ENCODE measurements at places on chromosomes 16 and 17.

- DNase-seq = no peak
Measured at GRCh38 chr16:31177136-31177535, 2.8 kb upstream of the FUS start.

DNA sequence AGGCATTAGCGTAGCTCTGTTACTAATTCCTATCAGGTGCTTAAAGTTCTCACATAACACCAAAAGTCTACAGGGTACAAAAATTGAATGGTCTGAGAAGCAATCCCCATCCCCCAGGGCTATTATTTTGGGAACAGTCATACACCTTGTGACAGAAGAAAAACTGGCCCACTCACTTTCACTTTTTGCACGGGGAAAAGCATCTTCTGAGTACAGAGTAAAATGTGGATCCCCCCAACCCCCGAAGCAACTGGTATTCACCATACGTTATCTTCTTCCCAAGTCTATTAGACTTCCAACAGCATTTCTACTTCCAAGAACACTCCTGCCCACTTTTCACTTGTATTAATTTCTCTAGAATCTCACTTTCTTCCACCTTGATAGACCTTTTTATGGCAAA lies 11.8 kb downstream of the GGA3 start:
- DNase-seq = no peak

DNA sequence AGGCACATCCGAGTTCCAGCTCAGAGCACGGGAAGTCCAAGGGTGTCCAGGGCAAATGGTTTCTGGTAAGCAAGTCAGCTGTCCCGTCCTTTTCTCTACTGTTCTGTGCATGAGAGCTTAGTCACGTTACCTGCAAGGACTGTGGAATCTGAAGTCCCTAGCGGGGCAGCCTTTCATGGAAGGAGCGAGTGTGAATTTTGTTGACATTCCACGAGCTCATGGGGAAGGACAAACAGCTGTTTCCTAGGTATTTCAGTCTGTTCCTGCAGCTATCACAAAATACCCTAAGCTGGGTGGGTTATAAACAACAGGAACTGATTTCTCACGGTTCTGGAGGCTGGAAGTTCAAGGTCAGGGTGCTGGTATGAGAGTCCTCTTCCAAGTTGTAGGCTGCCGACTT lies 109.2 kb downstream of the SDR42E1 start:
- DNase-seq = no peak

GRCh38 chr17:57622683-57623433 lies 122.2 kb downstream of the CCDC182 start:
- peak; percentile 72 for DNase-seq

- DNase-seq = no peak
Measured at GRCh38 chr17:49926886-49927285, 42.1 kb upstream of the DLX4 start.

GRCh38 chr17:50209472-50210239 lies 8.2 kb upstream of the COL1A1 start:
- no peak for DNase-seq

- DNase-seq = no peak
Measured at GRCh38 chr16:48524348-48525200, 85.4 kb downstream of the N4BP1 start.

DNA sequence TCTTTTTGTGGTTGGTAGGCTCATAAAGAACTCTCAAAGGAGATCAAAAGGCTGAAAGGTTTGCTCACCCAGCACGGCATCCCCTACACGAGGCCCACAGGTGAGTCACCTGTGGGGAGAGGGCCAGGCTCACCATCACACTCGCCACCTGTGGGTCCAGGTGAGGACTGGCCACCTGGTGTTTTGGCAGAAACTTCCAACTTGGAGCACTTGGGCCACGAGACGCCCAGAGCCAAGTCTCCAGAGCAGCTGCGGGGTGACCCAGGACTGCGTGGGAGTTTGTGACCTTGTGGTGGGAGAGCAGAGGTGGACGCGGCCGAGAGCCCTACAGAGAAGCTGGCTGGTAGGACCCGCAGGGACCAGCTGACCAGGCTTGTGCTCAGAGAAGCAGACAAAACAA lies 11.1 kb downstream of the GNPTG start:
- DNase-seq = no peak

GRCh38 chr17:40038882-40039513 lies 15.2 kb downstream of the MED24 start:
- peak; percentile 33 for DNase-seq

GRCh38 chr16:58842156-58842555 lies 108.0 kb upstream of the GOT2 start:
- no peak for DNase-seq

GRCh38 chr17:48724251-48725003 lies 1.4 kb downstream of the PRAC2 start:
- DNase-seq = peak; percentile 78

GRCh38 chr17:64504769-64505339 lies 1.2 kb downstream of the DDX5 start:
- DNase-seq = no peak

DNA sequence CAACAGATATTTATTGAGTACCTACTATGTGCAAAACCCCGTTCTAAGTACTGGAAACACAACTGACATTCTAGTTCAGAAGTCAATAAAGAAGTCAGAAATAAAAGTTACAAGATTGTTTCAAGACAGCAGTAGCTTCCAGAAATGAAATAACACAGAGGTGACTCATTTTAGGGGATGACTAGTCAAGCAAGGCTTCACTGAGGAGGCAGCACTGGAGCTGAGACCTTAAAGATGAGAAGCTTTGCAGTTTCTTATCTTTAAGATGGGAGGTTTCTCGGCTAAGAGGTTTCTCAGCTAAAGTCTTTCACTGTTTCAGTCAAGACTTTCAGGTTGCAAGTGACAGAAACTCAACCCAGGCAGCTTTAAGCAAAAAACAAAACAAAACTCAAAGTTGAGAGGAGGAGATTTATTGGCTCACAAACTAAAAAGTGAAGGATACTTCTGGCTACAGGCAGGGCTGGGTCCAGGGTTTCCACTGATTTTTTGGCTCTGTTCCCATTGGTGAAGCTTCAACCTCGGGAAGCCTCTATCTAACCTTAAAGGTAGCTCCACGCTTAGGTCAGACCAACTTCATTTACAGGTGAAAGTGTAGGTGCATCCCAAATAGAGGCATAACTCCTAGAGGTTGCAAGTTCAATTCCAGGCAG lies 7.4 kb upstream of the MMP2 start:
- DNase-seq = no peak

DNA sequence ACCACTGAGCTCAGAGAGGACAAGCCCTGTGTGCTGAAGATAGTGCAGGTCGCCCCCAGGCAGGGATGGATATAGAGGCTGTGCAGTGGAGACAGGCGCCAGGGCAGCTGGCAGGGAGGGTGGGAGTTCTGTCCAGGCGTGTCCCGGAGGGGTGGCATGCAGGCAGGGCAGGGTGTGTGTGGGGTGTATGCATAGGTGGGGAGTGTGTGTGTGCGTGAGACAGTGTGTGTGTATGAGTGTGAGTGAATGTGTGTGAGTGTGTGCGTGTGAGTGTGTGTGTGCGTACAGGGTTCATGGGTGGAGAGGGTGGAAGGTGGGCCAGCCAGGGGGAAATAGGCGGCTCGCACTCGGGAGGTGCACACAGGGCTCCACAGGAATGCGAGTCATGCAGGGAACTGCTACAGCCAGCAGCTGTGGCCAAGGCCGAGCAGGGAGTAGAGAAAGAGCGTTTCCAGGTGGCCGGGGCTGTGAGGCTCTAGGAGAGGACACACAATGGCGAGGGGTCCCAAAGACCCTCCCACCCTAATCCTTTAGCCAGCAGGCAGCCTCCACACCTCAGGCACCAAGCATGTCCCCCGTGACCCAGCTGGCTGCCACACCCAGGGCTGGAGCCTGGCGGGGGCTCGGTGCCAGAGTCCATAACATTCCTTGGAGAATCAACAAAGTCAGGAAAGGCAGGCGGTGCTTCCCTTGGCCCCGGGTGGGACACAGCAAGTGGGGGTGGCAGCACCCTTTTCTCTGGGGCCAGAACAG lies 4.6 kb downstream of the PLCD3 start:
- no peak for DNase-seq

DNA sequence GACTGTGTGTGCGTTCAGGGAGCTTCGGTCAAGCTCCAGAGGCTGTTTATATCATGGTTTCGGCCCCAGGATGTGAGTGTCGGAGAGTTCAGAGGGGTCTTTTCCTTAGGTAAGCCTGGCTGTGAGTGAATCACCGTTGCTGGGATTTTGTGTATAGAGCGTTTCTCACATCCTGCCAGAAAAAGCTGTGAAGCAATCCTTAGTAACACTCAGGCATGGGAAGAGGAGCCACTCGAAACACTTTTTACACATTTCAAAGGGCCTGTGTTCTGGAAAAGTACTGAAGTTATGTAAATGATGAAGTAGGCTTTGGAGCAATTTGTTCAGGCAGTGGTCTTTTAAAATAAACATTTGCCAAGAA lies 662 bp downstream of the PGS1 start:
- DNase-seq = no peak

DNA sequence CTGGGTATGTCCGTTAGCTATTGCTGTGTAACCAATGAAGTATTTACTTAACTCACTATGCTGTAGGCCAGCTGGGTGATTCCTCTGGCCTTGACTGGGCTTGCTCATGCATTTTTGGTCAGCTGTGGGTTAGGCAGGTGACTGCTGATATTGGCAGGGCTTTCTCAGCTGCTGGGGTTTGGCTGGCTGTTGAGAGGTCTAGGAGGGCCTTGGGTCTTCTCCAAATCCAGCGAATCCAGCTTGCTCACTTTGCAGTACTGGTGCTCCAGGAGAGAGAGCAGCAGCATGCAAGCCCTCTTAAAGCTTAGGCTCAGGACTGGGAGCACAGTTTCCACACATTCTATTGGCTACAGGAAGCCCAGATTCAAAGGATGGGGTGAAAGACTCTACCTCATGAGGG lies 270.1 kb downstream of the PHKB start:
- no peak for DNase-seq

DNA sequence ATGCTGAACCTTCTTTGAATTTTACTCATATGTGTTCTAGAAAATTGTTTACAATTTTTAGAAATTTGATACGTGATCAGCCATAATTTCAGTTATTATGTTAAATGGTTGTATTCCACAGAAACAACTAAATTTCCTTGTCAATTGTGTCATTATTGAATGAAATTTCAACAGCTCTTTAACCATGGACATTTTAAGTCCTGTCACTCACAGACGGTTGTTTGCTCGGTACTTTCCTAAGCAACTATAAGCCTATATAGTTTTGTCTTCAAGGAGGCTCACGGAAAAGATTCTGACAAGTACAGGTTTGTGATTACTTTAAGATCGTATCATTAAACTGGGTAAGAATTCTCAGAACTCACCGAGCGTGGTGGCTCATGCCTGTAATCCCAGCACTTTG lies 31.8 kb downstream of the SLC39A11 start:
- DNase-seq = no peak

DNA sequence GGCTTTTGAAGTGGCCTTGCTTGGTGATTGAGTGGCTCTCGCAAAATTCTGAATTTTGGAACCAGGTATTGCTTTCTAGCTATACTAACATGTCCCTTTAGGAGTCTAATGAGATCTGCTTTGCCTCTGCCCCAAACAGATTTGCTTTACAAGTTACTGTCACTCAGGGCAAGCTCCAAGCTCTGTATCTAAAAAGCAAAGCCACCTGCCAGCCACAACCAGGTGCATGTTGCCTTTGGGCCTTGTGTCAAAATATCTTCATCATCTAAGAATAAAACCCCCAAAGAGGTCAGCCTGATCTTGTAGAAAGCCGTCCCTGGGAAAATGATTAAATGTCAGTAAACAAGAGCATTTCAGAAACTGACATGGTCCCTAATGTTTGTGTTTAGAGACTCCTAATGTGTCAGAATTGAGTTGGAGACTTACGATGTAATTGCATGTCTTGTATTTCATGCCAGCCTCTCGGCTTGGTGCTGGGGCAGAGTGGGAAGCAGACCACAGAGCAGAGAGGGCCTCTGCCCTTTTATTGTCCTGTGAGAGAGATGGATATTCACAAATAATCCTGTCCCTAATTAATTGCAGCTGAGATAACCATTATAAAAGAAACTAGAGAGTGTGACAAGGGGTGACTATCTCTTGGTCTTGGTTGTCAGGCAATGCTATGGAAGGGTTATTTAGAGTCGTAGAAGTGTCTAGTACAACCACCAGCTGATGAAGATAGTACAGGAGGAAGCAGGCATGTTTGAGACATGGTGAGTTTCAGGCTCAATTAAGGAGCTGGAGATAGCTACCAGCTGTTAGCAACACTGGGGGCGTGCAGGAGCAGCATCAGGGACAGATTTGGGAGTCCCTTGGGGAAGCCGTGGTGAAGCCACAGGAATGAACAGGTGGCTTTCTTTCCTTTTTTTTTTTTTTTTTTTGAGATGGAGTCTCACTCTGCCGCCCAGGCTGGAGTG lies 90.7 kb downstream of the PITPNC1 start:
- peak; percentile 57 for DNase-seq

DNA sequence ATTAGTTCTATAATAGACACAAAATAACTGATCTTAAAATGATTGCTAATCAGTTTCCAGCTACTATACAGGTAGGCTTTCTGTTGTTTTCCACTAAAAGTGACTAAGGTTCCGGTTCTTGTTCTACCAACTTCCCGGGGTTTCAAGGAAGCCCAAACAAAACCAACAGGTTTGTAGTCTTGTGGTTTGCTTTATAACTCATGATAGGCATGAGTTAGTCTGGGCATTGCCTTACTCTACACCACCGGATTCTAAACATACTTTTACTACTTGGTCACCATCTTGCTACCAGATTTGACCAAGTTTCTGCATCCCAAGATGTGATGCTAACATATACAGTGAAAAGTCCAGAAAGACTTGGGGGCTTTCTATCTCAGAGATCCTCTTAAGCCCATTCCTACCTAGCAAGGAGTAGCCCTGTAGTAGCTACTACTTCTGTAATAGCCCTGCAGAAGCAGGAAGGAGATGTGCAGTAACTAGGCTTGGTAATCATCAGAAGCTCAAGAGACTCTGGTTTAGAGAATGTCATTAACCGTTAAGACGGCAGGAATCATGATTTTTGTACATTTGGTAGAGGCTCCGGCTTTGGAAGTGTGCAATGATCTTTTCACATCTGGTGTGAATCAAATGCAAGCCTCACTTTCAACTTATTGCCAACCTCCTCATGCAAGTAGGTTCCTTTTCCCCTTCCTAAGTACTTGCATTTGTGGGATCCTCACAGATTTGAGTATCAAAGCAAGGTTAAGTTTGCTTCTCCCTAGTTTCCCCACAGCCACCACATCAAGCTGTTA lies 1.6 kb downstream of the FAM117A start:
- DNase-seq = peak; percentile 20

DNA sequence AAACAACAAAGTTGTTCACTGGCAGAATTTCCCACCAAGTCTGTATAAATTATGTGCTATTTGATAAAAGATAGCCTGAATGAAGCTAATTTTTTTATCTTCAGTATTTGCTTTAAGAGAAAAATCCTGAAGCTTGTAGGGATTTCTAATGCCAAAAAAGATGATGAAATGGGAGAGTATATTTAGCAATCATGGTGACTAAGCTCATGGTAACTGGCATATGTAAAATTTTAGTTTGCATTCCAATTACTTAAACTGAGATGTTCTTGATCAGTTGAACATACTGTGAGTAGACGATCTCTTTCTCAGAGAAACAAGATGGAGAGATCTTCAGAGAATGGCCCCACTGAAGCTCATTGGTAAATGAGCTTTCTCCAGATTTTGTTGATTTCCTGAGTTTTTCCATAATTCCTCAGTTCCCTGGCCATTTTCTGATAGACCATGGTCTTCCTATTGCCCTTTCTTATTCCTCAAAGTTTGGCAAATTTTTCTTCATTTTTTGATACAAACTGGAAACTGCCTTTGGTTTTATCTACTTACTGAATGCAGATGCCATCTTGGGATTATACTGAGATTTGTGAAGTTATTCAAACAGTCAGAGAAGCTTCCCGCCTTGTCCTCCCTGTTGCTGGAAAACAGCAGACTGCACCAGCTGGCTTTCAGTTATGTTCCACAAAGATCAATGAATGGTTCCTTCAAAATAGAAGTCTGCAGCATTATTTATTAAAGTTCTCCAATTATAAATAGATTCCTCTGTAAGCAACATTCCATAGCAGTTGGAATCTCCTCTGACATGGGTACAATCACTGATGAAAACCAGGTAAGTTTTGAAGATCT lies 68.3 kb upstream of the ALOX12 start:
- no peak for DNase-seq

All from NAMALWA (cell line).